Aortic smooth muscle cell (primary cell): ENCODE measurements at places on chromosomes 6 and 20. TPM values are rescaled to one million over a fixed set of nuclear protein-coding genes. Genes with fewer than 3 reads are reported as not detected.

Gene FRMD1
- not detected in 2 replicates for total RNA-seq

Gene LY86
- total RNA-seq: not detected in 2 replicates

Gene FBXO9
- 41.9 and 51.5 TPM in 2 replicates for total RNA-seq

Gene DEFB112
- not detected in 2 replicates for total RNA-seq

Gene CBLN4
- total RNA-seq: not detected in 2 replicates

Gene FKBP1C
- total RNA-seq: 0.79 and 1.1 TPM in 2 replicates

Gene DEFB121
- total RNA-seq: not detected in 2 replicates

Gene PHACTR1
- 0.92 and 1.2 TPM in 2 replicates for total RNA-seq
